ENCODE measurements at places on chromosomes 2 and 18.

DNA sequence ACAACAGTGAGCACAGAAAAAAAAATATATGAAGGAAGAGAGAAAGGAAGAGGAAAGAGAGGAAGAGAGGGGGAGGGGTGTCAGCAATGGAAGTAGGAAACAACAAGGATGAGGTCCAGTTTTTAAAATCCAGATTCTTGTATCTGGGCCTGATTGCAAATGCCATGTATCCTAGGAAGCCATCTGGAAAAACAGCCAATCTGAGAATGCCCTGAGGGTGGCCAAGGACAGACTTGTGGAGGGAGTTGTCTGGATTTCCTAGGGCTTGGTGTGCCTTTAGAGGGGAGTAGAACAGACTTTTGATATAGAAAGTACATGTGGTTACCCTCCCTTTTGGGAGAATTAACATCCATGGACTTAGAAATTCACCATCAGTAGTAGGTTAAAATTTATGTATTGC, 47.1 kb downstream of the PRKCE start:
- no peak for DNase-seq

- no peak for DNase-seq
Observed at GRCh38 chr2:9631878-9632700, 1.3 kb upstream of the YWHAQ start.

DNA sequence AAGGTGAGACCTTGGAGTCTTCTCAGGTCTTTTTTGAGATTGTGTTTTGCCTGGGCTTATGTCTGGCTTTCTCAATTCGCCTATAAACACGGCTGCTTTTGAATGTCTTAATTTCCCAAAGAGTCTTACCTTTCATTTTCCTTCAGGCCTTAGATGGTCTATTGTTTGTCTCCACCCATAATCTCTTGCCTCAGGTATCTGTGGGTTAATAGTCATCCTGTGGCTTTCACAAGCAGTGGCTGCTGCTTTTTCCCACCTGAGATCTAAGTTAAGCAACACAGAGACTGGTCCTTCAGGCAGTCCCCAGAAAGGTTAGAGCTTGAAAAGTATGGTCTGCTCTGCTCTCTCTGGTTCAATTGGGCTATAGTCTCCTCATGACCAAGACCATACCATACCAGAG, 275.3 kb downstream of the INSIG2 start:
- no peak for DNase-seq

DNA sequence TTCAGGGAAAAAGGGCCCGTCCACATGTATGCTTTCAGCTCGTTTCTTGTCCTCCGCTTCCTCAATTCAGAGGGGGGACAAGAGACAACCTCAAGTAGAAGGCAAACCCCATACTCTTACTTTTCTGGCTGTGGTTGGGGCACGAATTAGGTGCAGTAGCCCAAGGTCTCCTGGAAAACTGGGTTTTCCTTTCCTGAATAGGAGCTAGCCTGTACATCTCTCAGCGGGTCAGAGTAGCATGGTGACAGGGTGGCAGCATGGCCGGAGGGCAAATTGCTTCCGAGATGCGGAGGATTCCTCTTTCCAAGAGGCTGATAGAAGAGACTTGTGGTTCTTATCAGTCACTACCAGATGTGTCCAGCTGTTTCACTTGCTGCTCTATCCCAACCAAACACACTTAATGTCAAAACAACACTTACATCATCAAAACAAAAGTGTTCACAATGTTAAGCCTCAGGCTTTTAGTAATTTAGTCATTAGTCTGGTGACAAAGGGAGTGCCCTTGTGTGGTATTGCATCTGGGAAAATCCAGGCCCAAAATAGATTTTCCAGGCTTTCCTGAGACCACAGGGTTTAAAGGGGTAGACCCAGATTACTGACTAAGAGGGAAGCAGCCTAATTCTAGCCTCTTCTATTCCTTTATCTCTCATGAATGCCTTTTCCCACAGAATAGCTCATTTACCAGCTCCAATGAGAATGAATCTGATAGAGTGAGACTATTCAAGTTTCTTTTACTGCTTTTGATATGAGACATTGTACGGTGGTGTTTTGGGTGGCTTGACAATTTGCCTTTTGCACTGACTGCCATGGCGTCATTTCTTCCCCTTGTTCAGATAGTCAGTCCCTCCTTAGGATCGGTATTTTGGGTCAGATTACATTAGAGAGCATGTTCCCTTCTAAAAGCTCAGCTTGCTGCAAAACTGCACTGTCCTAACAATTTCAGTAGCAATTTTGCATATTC, 162.0 kb downstream of the LTBP1 start:
- no peak for DNase-seq

DNA sequence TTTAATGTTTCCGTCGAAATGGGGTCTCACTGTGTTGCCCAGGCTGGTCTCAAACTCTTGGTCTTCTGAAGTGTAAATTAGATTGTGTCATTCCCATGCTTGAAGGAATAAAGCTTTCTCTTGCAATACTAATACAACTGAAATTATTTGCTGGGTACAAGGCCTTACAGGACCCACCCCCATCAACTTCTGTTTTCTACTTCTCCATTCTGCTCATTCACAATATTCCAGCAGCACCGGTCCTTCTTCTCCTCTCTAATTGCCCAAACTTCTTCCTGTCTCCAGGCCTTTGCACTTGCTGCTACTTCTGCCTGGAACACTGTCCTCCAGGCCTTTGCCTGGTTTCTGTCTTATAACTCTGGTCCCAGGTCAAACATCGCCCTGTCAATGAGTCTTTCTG, 73.8 kb downstream of the APOB start:
- DNase-seq, result no peak
